Left hindlimb (tissue), 1 donor: ENCODE measurements at places on chromosomes 12 and 14.

DNA sequence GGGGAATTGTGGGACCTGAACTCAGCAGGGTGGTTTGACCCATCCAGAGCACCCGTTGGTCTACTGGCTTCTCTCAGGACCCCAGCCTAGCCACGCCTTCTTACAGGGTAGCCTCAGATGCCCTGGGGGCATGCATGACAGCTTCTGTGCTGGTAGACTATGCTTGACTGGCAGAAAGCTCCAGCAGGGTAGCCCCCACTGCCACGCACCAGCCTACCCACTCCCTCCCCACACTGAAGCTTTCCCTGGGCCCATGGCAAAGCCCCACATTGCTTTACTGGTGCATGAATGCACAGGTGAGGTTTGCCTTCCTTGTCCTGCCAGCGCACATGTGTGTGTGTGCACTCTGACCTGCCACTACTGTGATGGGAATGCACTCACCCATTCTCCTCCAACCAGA is 772.2 kb downstream of the LRFN5 start:
- DNase-seq = peak; percentile 21

DNA sequence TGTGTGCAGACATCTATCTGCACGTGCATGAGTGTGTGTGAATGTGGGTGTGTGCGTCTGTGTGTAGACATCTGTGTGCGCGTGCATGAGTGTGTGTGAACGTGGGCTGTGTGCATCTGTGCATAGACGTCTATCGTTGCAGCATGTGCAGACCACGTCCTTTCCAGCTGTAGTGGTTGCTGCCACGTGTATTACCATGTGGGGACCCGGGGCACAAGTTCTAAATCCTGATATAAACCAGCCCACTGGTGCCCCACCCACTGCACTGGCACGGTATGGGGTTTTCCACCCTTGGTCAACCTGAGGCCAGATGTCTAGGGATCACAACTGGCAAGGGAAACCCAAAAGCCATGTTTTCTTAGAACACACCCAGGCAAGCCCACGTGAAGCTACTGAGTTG is 197.0 kb downstream of the ANO2 start:
- no peak for DNase-seq

DNA sequence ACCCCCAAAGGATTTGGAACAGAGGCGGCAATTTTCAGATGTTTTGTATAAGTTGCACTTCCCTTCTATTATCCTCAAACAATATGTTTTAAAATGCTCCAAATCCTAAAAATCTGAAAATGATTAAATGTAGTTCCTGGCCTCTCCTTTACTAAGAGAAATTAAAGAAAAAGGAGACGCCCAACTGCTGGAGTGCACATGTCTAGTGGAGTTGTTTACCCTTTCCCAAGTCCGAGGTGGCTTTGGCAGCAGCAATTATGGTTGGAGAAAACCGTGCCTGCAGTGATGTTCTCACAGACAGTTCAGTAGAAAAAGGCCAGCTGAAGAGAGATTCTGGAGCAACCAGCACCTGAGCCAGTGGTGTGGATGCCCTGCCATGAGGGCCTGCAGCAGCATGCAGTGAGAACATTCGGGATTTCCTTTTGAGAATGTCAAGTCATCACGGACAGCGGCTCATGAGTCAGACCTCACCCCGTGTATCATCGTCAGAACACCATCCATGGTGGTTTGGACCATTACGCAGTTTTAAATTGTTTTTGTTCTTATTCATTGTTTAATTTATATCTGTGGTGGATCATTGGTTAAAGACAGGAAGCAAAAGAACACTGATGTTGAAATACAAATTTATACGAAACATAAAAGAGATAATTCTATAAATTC is 179.0 kb upstream of the KRR1 start:
- DNase-seq = no peak

DNA sequence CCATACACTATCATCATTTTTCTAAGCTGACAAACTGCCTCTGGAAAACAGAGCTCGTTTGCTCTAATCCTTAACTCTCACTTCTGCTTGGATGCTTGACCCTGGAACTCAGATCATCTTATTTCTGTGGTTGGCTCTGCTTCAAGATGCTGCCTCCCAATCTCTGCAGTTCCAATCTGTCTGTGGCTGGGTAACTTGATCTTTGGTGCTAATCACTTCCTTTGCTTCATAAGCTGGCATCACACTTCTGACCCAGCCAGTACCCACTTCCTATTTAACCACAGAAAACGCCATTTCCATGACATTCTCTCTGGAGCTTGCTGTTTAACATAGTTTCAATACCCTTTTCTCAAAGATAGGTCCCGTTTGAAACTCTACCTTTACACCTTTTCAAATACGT is 254.2 kb downstream of the ACSS3 start:
- DNase-seq = no peak

GRCh38 chr12:70784042-70784668 is 136.4 kb downstream of the PTPRR start:
- DNase-seq = peak; percentile 27

DNA sequence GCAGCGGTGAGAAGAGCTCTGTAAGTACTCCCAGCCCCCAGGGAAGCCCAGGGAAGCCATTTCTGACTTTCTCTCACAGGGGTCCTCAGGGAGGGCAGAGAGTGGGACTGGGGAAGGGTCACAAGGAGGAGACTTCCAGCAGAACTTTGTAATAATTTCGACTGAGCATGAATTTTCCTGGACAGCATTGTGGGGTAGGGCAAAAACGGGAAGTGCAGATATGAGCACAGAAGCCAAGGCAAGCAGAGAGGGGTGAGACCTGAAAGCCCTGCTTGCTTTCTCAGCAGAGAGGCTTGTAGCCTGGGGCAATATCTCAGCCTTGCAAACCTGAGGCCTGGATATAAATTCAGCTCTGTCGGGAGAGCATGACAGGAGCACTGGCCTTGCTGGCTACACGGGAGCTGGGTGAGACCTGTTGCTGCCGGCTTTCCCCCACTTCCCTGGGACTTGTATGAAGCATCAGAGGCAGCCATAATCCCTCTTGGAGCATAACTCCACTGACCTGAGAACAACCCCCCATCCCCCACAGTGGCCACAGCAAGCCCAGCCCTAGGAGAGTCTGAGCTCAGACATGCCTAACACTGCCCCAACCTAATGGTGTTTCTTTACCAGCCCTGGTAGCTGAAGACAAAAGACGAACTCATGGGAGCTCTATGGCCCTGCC is 9.8 kb upstream of the IQSEC3 start:
- no peak for DNase-seq

DNA sequence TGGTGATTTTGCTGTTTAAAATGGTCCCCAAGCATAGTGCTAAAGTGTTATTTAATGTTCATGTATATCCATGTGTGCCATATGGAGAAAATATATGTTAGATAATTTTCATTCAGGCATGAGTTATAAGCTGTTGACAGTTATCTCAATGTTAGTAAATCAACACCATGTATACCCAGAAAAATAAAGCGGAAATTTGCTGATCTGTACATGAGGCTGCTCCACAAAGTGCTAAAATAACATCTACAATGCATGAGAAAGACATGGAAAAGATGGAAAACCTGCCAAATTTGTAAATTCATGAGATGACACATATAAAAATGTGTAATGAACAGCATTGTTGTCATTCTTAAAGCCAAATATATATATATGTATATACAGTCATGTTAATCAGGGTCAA is 1199.2 kb downstream of the FSCB start:
- no peak for DNase-seq

- DNase-seq = no peak
Measured at GRCh38 chr14:33925235-33925634, 25.6 kb downstream of the EGLN3 start.

- no peak for DNase-seq
Measured at GRCh38 chr12:41881891-41882805, 262.5 kb downstream of the GXYLT1 start.

- no peak for DNase-seq
Measured at GRCh38 chr12:23169012-23169695, 544.2 kb downstream of the ETNK1 start.

- no peak for DNase-seq
Measured at GRCh38 chr12:89787763-89788162, 79.1 kb upstream of the ATP2B1 start.

DNA sequence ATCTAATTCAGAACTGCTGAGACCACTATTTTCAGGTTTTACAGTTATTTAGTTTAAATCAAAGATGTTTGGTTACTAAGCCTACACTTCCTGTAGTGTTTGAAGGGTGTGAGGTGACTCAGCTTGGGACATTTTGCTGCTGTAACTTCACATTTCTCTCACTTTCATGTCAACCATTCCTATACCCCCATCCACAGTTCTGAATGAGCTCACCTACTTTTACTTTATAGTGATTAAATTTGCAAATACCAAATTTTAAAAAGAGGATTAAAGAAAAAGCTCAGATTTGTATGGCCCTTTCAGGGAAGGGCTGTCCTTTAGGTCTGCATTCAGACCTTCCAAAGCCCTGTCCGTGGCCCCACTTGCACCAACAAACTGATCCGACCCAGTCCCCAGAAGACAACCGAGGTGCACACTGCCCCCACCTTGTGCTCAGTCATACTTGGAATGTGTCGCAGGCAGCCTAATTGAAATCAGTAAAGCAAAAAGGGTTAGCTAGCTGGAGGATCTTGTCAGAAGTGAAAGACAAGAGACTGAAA is 174.4 kb downstream of the MON2 start:
- DNase-seq = no peak

DNA sequence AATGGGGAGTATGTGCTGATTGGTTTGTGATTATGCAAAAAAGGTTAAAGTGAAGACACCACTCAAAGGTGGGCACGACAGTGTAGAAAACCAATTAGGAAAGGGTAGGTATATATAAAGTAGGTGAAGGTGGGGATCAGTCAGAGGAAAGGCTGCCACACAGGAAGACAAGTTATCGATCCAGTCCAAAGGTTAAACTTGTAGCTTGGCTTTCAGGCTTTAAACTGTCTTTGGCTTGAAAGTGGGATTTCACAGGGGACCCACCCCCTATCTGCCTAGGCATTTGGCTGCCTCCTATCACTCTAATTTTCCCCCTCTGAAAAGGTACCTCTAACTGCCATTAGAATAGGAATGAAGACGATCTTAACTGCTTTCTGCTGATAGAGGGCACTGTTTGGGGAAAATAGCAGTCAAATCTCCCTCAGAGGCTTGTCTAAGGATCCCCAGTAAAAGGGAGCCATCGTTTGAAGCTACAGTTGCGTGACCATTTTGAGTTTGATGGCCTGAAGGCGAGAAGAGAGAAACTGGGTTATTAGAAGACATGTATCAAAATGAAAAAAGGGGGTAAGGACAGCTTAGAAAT is 250.2 kb downstream of the GPHN start:
- no peak for DNase-seq

DNA sequence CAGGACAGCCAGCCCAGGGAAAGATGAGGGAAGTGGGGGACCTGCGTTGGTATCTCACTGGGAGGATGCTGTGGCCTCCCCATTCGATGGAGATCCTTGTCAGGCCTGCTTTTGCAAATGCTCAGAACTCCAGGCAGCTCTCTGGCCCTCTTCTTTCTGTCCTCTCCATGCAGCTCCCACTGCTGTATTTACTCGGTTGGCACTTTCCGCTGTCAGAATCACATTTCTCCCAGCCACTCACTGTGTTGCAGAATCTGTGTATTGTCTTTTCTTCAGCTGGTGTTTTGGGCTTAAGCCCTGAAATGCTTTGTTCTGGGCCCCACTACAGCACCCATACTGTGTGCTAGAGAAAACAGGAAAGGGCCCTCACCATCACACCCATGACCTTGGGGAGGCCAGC is 401.1 kb downstream of the RGS6 start:
- DNase-seq = no peak

DNA sequence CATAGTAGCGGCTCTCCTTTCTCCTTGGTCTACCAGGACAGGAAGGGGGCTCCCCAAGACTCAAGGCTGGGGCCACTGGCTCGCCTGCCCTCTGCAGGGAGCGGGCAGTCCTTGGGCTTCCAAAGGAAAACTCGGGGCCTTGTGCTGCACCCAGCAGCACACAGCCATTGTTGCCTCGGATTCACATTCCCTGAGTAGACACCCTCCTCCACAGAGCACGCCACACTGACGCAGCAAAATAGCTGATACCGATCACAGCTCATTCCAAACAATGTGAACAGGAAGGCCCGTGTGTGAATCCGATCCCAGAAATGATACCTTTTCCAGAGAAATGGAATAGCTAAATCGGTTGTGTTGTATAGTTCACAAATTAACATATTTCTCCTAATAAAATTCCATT is 65.1 kb upstream of the DYNC1H1 start:
- DNase-seq = no peak

DNA sequence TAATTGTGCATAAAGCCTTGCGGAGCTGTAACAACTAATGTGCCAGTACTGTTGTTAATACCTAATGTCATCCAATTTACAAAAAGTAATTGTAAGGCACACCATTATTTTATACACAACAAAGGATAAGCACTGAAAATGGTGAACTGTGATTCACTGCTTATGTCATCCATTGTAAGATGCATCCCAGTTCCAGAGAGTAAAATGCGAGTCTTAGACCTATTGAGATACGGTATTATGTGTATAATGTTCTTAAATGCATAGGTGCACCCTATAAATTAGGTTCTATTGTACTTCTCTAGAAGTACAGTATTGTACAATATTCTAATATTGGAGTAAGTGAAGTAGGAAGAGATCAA is 406 bp downstream of the PARP2 start:
- DNase-seq = no peak

GRCh38 chr12:124599074-124599999 is 31.9 kb upstream of the NCOR2 start:
- DNase-seq = no peak

DNA sequence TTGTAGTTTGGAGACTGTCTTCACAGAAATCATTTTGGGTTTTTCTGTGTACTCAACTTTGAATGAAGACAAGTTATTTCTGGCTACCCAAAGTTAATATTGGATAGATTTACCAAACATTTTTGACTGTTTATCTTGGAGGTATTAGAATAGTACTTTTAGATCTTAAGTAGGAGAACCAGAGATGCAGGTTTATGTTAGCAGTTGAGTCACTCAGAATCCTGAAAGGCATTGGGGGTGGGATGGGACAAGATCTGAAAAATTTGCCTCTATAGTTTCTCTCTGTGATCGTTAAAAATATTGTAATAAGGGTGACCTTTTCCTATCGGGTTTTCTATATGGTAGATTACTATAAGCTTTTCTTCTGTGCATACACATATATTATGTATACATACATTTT is 112.3 kb downstream of the TTC6 start:
- no peak for DNase-seq

DNA sequence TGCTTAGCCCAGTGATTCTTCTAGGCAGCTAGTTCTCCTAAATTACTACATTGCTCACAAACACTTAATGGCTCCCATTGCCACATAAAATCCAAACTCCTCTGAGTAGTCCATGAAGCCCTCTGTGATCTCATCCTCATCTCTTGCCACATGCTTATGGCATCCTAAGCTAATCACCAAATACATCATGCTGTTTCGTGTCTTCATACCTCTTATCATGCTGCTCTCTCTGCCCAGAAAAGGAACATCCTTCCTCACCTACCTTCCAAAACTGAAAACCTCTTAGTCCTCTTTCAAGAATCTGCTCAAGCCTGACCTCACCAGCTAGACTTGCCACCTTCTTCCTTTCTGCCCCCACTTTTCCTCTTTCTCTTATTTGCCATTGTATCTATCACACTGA is 108.5 kb downstream of the DUSP6 start:
- DNase-seq = no peak
